ENCODE measurements at places on chromosomes 16 and 17. TPM values are rescaled to one million over a fixed set of nuclear protein-coding genes. Genes with fewer than 3 reads are reported as not detected.

Gene KRT36
- not detected for total RNA-seq

Gene C17orf67
- 0.21 TPM for total RNA-seq

Gene C16orf90
- total RNA-seq: not detected

Gene HOXB3
- 1.4 TPM for total RNA-seq

Gene G6PC1
- not detected for total RNA-seq

Gene PABPN1L
- not detected for total RNA-seq

Gene TAC4
- total RNA-seq: not detected

Gene TNFRSF13B
- total RNA-seq: not detected

Gene ZNF48
- 9.5 TPM for total RNA-seq

Gene ENKD1
- total RNA-seq: 14.0 TPM

Gene ANKFN1
- 0.07 TPM for total RNA-seq

Gene PRSS36
- not detected for total RNA-seq

Measured in airway epithelial cell (primary cell).